Muscle of leg (tissue), 16 donors: ENCODE measurements at places on chromosomes 7 and 10. TPM values are rescaled to one million over a fixed set of nuclear protein-coding genes. Genes with fewer than 3 reads are reported as not detected.

DUS4L gene
- polyA plus RNA-seq: 7.3 TPM

GJD4 gene
- 17.5 TPM for polyA plus RNA-seq

ODAD2 gene
- polyA plus RNA-seq: 0.93 TPM

LSM8 gene
- polyA plus RNA-seq: 38.1 TPM

CYP17A1 gene
- polyA plus RNA-seq: not detected

SFTPA1 gene
- polyA plus RNA-seq: not detected

FOXI2 gene
- polyA plus RNA-seq: 0.40 TPM

GSDME gene
- 6.6 TPM for polyA plus RNA-seq

CRCP gene
- polyA plus RNA-seq: 19.1 TPM

PRPS1L1 gene
- polyA plus RNA-seq: not detected

SRI gene
- polyA plus RNA-seq: 102 TPM

TMEM229A gene
- polyA plus RNA-seq: not detected

SLC13A4 gene
- polyA plus RNA-seq: 4.2 TPM
